A549 treated with ZK216348 at 1 μM for 4 hours (cell line): ENCODE measurements at places on chromosomes 6 and 20. TPM values are rescaled to one million over a fixed set of nuclear protein-coding genes. Genes with fewer than 3 reads are reported as not detected.

Gene RBM39
- total RNA-seq: 187 to 251 TPM (median 200 TPM) in 5 replicates

Gene FOXF2
- total RNA-seq: 17.5 to 29.8 TPM (median 25.5 TPM) in 5 replicates

Gene NNAT
- not detected in 5 replicates for total RNA-seq

Gene PRSS16
- 1.3 to 4.0 TPM (median 3.9 TPM) in 5 replicates for total RNA-seq

Gene ASIP
- not detected in 5 replicates for total RNA-seq

Gene OLIG3
- not detected in 5 replicates for total RNA-seq

Gene MATN4
- total RNA-seq: 0.13 to 0.19 TPM in 2 of 5 replicates, not detected in the others

Gene PI3
- total RNA-seq: 2.5 to 3.8 TPM (median 2.9 TPM) in 5 replicates

Gene SLC2A10
- not detected in 5 replicates for total RNA-seq

Gene CAP2
- total RNA-seq: 11.3 to 14.7 TPM (median 12.5 TPM) in 5 replicates

Gene POPDC3
- 23.1 to 27.6 TPM (median 24.5 TPM) in 5 replicates for total RNA-seq

Gene IMPG1
- not detected in 5 replicates for total RNA-seq

Gene ENTPD6
- 95.6 to 175 TPM (median 153 TPM) in 5 replicates for total RNA-seq

Gene SNAP25
- total RNA-seq: 11.5 to 20.3 TPM (median 15.3 TPM) in 5 replicates

Gene NINL
- 12.2 to 18.2 TPM (median 14.3 TPM) in 5 replicates for total RNA-seq
